ENCODE measurements at places on chromosomes 6 and 20. TPM values are rescaled to one million over a fixed set of nuclear protein-coding genes. Genes with fewer than 3 reads are reported as not detected.

- H3K27me3 ChIP-seq: no peaks in the 10 kb centered on the region
- H3K4me3 ChIP-seq: no peak overlapping the region
- no peak for DNase-seq
- H3K4me1 ChIP-seq: no peaks in the 10 kb centered on the region
- no peak overlapping the region for H3K27ac ChIP-seq
Observed at GRCh38 chr20:16052456-16052855, 520.8 kb downstream of the KIF16B start.

GRCh38 chr6:148317739-148318138 is 24.9 kb upstream of the SASH1 start:
- no peak overlapping the region for H3K27ac ChIP-seq
- no peaks in the 10 kb centered on the region for H3K4me1 ChIP-seq
- no peak for DNase-seq
- no peak overlapping the region for H3K4me3 ChIP-seq
- H3K27me3 ChIP-seq: no peaks in the 10 kb centered on the region

GRCh38 chr6:107108201-107108890 is 7.0 kb downstream of the BEND3 start:
- H3K4me1 ChIP-seq: peaks cover 4% of the 10 kb centered on the region
- no peaks in the 10 kb centered on the region for H3K27me3 ChIP-seq
- DNase-seq: no peak

- no peak for DNase-seq
- no peaks in the 10 kb centered on the region for H3K27me3 ChIP-seq
- H3K4me3 ChIP-seq: no peak overlapping the region
- H3K36me3 ChIP-seq: no peaks in the 10 kb centered on the region
- H3K27ac ChIP-seq: no peak overlapping the region
Observed at GRCh38 chr6:162385980-162386379, 341.6 kb downstream of the PRKN start.

DNA sequence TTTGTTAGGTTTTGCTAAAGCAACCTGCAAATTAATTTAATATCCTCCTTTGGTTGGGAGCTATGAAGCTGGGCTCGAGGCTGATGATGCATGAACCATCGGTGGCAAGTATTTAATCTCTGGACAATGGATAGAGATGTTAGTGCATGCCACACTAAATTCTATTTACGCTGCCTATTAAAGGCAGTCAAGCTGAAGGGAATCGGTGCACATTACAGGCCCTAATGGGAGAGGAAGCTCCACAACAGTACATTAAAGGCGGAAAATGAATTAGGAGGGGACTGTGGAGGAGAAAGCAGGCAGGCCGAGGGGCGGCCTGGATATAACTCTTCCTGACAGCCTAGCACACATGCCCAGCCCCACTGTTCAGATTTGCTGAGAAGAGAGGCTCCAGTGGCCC is 132.4 kb upstream of the MAFB start:
- H3K4me3 ChIP-seq: no peak overlapping the region
- peaks cover 22% of the 10 kb centered on the region for H3K27me3 ChIP-seq
- no peak overlapping the region for H3K27ac ChIP-seq
- no peak for DNase-seq
- no peaks in the 10 kb centered on the region for H3K4me1 ChIP-seq

GRCh38 chr6:148528292-148528691 is 185.7 kb downstream of the SASH1 start:
- no peaks in the 10 kb centered on the region for H3K27me3 ChIP-seq
- H3K27ac ChIP-seq: no peak overlapping the region
- H3K4me3 ChIP-seq: no peak overlapping the region

DNA sequence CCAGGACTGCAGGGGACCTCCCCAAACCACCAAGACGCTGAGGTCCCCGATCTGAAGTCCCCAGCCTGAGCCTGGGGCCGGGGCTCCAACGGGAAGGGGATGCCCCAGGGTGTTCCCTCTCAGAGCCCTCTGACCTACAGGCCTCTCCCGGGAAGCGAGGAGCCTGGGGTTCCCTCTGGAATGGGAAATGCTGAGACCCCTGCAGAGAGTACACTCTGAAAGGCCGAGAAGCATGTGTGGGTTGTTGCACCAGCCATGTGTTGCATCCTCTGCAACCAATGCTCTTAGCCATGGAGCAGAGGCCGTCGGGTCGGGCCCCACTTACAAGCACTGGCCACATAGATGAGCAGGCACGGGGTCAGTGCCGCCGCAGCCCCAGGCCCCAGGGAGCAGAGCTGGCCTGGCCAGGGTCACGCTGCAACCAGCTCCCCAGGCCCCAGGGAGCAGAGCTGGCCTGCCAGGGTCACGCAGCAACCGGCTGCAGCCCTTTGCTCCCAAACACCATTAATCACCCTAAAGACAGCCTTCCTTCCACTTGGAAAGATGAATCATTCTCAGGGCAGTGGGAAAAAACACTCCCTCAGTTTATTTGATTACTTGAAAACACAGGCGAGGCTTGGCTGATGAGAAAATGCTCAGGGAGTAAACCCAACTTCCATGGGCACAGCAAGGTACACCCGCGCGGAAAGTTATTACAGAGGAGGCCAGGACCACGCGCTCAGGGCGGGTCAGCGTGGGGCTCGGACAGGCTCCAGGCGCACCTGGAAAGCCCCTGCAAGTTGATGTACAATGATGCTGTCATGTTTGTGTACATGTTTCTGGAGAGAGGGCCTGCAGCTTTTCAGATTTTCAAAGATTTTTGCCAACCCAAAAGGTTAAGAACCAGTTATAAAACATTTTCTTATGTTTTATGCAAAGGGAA is 78.0 kb upstream of the AFDN start:
- H3K4me1 ChIP-seq: peaks cover 5% of the 10 kb centered on the region
- peaks cover 3% of the 10 kb centered on the region for H3K27me3 ChIP-seq

DNA sequence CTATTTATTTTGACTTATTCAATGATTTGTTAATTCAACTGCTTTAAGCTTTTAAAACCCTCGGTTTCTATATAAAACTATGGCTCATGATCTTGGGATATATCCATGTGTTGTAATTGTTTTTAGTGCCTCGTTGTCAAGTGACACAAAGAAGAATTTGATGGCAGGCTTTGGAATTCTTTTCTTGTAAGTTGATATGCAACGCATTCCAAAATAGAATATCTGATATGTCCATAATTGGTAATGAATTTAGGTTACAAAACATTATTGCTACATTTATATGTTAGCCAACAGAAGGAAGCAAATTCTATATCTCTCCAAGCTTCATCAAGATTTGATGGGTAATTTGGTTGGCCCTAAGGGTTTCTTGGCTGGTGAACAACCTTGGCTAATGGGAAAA is 220.4 kb upstream of the RIMS1 start:
- H3K4me1 ChIP-seq: no peaks in the 10 kb centered on the region
- no peaks in the 10 kb centered on the region for H3K27me3 ChIP-seq
- DNase-seq: no peak
- H3K27ac ChIP-seq: no peak overlapping the region
- no peaks in the 10 kb centered on the region for H3K36me3 ChIP-seq

- H3K27me3 ChIP-seq: peaks cover 27% of the 10 kb centered on the region
- no peaks in the 10 kb centered on the region for H3K36me3 ChIP-seq
- no peaks in the 10 kb centered on the region for H3K4me1 ChIP-seq
- no peak overlapping the region for H3K4me3 ChIP-seq
Observed at GRCh38 chr6:40947876-40948526, 91.0 kb downstream of the UNC5CL start.

DNA sequence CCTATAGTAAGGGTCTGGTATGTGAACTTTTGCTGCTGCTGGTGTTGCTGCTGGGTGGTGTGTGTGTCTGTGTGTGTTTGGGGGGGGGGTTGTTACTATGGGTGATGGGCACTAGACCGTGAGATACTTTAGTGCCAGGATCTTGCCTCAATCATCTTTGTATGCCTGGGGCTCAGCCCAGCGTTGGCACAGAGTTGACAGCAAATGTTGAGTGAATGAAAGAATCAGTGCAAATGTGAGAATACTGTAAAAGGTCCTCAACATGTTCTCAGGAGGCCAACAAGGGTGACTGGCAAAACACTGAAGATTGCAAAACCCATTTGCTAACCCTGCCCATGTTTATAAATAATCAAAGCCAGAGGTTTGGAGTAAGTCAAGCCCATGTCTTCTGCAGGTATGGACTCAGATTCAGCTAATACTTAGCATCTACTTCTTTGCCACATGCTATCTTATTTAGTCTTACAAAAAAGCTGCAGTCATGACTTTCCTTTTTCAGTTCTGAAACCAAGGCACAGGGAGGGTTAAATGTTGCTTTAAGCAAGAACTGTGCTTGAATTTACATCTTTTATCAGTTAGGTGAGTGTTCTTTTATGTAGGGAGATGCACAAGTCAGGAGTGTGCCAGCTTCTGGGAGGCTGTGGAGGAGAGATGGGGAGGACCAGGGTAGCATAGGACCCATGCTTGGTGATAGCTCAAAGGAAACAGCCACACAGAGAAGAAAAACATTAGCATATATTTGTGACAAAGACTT is 125.3 kb upstream of the SPACA1 start:
- H3K27ac ChIP-seq: no peak overlapping the region
- H3K27me3 ChIP-seq: peaks cover 16% of the 10 kb centered on the region
- H3K4me1 ChIP-seq: peaks cover 26% of the 10 kb centered on the region
- no peaks in the 10 kb centered on the region for H3K36me3 ChIP-seq
- no peak for DNase-seq

GRCh38 chr20:35021063-35021462 is 65.4 kb downstream of the MYH7B start:
- no peaks in the 10 kb centered on the region for H3K27me3 ChIP-seq
- DNase-seq: no peak
- no peaks in the 10 kb centered on the region for H3K4me1 ChIP-seq
- H3K36me3 ChIP-seq: peaks cover 23% of the 10 kb centered on the region
- no peak overlapping the region for H3K27ac ChIP-seq

TMEM14B gene
- total RNA-seq: 85.7 TPM

- no peaks in the 10 kb centered on the region for H3K36me3 ChIP-seq
- H3K4me1 ChIP-seq: peaks cover 7% of the 10 kb centered on the region
- H3K4me3 ChIP-seq: no peak overlapping the region
- H3K27ac ChIP-seq: no peak overlapping the region
Observed at GRCh38 chr6:56664029-56664428, 21.3 kb upstream of the DST start.

- peaks cover 4% of the 10 kb centered on the region for H3K36me3 ChIP-seq
- DNase-seq: no peak
- H3K4me3 ChIP-seq: no peak overlapping the region
- H3K27ac ChIP-seq: no peak overlapping the region
- H3K4me1 ChIP-seq: no peaks in the 10 kb centered on the region
Observed at GRCh38 chr6:20497216-20498040, 36.8 kb upstream of the CDKAL1 start.

DNA sequence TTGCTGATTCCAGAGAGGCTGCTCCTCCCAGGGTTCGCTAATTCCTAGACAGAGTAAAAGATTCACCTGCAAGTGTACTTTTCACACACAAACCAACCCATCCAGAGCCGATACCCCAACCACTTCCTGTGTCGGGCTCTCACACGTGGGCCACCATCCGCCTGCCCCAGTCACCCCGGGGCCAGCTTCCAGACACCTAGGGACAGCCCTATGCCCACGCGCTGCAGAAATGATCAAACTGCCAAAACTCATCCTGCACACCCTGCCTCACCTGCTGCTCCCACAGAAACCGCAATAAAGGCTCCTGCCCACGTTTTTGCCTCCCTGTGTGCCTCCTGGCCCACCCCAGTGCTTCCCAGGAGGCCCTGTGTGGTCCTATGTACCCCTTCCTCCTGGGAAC is 59.5 kb downstream of the PSMG4 start:
- no peaks in the 10 kb centered on the region for H3K36me3 ChIP-seq
- peaks cover 19% of the 10 kb centered on the region for H3K27me3 ChIP-seq
- H3K4me1 ChIP-seq: peaks cover 18% of the 10 kb centered on the region
- H3K4me3 ChIP-seq: no peak overlapping the region
- no peak overlapping the region for H3K27ac ChIP-seq
- DNase-seq: peak; percentile 54

PTCRA gene
- not detected for total RNA-seq

DNA sequence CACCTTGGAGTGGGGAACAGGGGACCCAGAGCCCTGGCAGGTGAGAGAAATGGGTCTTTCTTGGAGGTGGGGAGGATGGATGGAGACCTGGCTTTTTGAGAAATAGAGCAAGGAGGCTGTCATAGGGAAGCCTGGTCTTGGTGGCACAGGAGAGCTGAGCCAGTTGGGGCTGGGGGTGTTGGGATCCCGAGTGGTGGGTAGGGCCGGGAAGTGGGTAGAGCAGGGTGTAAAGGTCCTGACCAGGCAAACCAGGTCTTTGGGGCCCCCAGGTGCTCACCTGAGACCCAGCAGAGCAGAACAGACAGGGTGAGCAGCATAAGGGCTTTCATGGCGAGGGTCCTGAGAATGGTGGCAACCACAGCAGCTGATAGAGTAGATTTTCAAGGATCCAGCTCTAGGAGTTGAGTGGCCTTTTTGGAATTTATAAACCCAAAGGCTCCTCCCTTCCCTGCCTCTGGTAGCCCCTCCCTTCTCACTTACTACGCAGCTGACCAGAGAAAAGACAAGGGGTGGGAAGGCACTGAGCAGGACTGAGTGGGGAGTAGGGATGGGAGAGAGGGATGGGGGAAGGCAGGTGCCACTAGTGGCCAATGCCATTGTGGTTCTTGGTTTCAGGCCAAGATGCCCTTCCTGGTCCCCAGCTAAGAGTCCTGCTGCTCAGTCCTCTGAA is at the start of gene LY6G6C:
Gene LY6G6C (minus strand): TSS at position 396 of the 670 bp plus-strand sequence. CDS start 67 bp downstream, at position 329.
- DNase-seq: no peak
- H3K27ac ChIP-seq: peak within 1 kb of the TSS; percentile 40
- peaks cover 8% of the 10 kb centered on the region for H3K27me3 ChIP-seq
- H3K36me3 ChIP-seq: peaks cover 8% of the 10 kb centered on the region

PCED1A gene
- total RNA-seq: 17.3 TPM

DNA sequence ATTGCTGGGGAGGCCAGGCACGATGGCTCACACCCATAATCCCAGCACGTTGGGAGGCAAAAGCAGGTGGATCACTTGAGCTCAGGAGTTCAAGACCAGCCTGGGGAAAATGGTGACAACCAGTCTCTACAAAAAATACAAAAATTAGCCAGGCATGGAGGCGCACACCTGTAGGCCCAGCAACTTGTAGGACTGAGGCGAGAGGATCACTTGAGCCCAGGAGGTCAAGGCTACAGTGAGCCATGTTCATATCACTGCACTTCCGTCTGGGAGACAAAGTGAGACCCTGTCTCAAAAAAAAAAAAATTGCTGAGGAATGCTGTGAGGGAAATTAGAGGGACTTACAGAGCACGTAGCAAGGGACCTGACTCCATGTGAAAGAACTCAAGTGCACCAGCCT is 40.8 kb upstream of the ID1 start:
- no peak overlapping the region for H3K27ac ChIP-seq
- no peaks in the 10 kb centered on the region for H3K27me3 ChIP-seq
- no peak for DNase-seq
- peaks cover 49% of the 10 kb centered on the region for H3K36me3 ChIP-seq
- H3K4me3 ChIP-seq: no peak overlapping the region

- DNase-seq: no peak
- H3K4me1 ChIP-seq: peaks cover 25% of the 10 kb centered on the region
- peaks cover 40% of the 10 kb centered on the region for H3K36me3 ChIP-seq
- H3K27me3 ChIP-seq: no peaks in the 10 kb centered on the region
Observed at GRCh38 chr6:35328108-35328723, 14.1 kb upstream of the PPARD start.

GRCh38 chr6:14620522-14620921 is 502.9 kb downstream of the CD83 start:
- no peak overlapping the region for H3K4me3 ChIP-seq
- peaks cover 6% of the 10 kb centered on the region for H3K27me3 ChIP-seq
- no peak overlapping the region for H3K27ac ChIP-seq
- no peak for DNase-seq

CD93 gene
- total RNA-seq: 0.73 TPM
